ENCODE measurements at places on chromosomes 11 and 22.

DNA sequence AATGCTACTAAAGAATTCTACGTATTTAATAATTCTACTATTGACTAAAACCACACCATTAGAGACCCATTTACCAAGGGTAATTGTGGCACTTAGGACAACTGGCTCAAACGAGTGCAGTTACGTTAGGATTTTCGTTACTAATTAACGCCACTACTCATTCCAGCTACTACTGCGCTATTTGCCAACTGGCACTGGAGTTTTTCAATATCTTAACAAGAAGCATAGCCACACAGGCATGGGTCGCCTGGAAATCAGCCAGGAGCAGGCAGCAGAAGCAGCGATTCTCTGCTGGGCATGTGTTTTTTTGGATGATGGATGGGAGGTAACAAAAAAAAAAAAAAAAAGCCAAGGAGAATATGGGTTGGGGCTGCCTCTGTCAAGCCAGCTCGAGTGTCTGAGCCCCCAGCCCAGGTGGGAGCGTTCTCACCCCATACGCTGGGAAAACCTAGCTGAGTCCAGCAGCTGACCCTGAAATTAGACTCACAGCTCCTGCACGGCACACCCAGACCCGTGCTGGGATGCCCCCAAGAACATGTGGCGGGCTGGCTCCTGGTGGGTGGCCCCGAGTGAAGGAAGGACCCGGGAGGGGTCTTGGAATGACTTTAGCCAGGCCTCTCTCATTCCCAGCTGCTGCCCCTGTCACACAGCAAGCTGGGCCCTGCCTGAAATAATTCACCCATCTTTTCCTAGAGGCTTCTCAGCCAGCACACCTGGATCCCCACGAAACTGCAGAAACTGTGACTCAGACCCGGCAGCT, 214.0 kb downstream of the BRD1 start:
- DNase-seq = no peak

DNA sequence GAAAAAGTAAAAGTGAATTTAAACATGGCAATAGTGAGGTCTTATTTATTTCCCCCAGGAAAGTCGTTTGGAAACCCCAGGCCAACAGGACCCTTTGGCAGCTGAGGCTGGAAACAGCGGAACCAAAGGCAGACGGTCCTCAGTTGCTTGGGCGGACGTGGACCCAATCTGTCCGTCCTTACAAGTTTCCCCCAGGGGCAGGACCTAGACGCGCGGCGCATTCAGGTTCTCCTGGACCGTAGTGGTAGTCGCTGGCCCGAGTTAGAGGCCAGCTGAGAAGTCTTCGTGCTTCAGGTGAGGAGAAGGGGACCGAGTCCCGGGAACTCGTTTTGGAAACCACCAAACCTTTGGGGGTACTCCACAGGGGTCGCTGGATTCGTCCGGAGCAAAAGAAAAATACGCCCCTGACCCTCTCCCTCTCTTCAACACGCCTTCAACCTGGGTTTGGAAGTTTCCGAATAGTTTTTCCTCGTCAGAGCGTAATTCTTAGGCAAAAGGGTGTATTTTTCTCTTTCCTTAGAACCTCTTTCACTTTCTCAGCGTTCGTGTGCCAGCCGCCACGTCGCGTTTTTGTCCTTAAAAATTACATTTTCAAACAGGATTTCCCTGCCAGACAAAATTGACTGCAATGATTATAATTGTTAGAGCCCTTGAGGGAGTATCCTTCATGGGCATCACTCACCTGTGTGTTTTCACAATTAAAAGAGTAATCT, 2.1 kb downstream of the METTL15 start:
- DNase-seq = peak; percentile 78

GRCh38 chr22:42637555-42637954, 2.8 kb downstream of the ATP5MGL start:
- DNase-seq = no peak

DNA sequence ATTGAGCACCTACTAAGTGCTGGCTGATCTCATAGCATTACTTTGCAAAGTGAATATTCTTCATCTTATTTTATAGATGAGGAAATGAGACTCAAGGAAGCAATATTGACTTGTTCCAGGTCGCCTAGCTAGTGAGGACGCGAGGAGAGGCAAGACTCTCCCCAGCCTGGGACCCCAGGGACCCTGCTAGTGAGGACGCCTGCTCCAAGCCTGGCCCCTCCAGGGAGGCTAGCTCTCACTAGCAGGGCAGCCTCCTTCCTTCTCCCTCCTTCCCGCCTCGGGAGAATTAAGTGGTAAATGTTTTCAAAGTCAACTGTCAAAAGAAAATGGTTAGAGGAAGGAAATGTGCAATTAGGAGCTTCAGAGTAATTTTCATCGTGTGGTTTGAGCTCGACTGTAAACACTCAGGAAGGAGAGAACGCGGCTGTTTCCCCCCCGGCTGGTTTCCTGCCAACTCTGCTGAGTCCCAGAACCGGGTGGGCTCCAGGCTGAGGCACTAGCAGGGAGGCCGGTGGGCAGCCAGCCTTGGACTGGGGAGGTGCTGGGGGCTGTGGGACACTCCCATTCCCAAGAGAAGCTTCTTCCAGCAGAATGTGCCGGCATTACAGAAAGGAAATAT, 17.9 kb downstream of the MYEOV start:
- no peak for DNase-seq

GRCh38 chr11:4926608-4927007, 2.5 kb upstream of the OR51G1 start:
- DNase-seq = no peak

GRCh38 chr11:10407749-10408685, 47.0 kb upstream of the AMPD3 start:
- DNase-seq = peak; percentile 80

DNA sequence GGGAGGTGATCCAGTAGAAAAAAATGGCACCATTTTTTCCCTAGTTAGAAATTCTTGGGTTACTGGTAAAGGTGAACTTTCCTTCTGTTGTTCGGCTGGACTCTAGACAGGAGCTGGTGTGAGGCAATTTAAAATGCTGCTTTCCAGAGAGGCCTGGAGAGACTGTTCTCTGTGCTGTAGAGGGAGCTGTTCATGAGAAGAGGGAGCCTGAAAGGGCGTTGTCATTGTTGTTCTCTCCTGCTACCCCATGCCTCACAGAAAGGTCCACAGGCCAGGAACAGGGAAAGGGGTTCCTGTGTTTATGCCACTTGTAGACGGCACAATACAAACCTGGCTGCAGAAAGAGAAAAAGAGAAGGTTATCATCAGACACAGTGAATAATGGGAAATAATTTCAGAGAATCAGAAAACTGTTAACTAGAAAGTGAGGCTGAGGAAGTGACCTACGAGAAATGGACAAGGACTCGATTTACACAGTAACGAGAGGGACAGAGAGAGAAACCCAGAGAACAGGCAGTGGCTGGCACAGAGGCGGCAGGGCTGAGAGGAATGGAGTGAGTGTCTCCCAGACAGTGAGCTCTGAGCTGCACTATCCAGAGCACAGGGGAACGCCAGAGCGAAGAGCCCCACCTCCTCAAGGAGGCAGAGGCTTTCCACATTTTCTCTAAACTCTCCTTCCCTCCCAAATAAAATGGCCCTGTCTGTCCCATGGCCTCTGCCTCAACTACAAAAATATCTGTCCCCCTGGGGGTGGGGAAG, 109.2 kb downstream of the RRM1 start:
- DNase-seq = no peak

DNA sequence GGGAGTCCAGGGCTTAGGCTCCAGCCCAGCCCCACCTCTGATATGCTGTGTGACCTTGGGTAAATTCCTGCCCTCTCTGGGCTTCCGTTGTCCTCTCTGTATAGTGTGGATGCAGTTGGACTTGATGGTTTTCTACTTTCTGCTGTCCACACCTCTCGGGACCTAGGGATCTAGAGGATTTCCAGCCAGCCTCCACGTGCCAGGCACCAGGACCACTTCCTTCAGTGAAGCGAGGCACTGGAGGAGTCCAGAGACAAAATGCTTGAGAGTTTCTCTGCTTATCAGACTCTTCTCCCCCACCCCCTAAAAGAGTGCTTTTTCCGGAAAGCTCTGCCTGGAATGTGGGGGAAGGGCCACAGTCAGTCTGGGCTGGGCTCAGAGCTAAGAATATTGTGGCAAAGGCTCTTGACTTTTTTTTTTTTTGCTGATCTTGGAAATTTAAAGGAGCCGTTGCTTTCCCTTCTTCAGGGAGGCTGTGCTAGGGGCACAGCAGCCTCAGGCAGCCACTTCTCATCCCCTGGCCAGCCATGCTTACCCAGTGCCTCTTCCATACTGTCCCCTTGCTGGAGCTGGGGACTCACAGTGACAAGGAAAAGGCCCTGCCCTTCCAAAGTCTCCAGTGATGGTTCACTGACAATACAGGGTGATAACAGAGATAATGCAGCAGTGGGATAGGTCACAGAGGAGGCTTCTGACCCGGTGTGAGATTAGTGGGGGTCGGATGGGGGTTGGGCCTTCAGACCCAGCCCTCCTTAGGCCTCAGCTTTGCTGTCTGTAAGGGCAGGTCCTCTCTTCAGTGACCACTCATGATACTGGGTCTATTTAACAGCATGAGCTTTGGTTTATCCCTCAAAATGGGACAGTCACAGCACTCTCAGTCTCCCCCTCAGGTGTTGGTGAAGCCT, 2.9 kb upstream of the SERPINH1 start:
- no peak for DNase-seq

DNA sequence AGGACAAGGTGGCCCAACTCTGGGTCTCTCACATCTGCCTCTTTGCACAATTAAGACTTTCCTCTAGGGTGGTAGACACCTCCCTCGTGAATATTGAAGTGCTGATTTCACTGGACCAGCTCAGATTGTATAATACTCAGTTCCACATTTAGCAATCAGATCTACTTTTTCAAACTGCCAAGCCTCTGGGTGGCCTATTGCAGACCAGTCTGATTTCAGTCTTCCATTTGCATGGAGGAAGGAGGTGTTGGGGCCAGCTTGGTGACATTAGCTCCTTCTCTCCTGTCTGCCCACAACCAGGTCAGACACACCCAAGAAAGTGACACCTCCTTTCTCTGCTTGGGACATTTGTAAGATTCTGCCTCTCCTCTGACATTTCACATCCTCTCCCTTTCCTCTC, 78.2 kb downstream of the PPFIBP2 start:
- DNase-seq = no peak

DNA sequence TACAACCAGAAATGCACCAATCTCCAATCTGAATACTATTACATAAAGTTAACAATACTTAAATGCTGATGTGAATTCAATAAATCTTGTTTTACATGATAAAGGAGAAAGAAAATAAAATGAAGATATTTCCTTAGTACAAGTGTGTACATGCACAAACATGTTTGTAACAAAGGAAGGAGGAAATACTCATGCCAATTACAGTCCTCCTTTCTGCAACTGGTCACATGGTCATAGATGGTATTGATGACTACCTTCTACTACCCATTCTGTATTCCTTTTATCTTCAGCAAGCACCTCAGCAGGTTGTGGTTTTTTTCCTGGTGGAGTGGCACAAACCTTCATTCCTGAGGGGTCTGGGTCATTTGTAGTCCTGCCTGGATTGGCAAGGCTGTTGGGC, 214.2 kb upstream of the GUCY1A2 start:
- no peak for DNase-seq

GRCh38 chr11:119723243-119723951, 5.6 kb downstream of the NECTIN1 start:
- no peak for DNase-seq

DNA sequence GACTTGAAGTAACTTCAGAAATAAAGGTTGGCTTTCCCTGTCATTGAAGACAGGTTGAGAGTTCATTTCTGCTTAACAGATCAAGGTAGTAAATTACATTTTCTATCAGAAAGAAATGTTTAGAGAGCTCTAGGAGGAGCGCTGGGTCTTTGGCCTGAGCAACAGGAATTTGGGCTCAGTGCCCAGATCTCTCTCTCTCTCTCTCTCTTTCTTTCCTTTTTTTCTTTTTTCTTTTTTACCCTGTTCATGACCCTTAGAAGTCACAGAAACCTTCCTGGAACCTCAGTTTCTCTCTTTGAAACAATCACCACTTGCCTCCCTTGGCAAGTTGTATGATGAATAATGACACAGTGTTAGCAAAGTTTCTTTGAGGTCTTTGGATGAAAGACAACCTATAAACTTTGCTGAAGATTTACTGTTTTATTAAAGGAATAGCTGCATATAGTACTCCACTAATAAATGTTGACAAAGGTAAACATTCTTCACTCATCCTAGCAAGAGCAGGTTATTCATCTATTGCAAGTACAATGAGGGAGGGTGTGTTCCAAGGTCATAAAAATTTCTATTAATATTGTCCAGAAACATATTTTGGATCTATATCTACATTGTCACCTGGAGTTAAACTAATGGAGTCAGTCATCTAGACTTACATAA, 35.5 kb upstream of the RASSF10 start:
- no peak for DNase-seq

DNA sequence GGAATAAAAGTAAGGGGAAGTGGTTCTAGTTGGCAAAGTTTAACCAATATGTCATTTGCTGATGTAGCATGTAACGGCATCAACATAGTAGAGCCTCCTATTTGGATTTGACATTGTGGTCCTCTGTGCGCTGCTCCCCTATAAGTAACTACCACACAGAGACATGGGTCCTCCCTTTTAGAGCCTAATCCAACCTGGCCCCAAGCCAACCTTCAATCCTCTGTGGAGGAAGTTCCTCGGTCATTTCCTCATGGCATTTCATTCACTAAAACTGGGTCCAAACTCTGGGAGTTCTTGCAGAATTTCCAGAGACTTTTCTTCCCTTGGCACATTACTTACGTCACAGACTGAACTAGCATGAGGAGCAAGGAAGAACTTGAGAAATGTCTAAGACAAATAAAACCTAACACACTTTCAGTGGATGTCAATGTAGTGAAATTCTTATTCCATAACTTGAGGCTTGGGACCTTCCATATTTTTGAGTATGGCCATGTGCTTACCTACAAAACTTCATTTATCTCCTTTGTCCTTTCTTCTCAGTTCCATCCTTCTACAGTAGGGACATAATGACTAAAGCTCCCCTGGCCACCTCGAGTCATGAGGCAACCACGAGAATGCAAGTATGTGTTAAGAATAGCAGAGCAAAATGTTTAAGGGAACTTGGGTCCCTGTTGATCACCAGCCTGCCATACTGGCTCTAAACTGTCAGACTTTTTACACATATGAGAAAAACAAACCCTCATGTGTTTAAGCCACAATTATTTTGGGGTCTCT, 34.7 kb downstream of the MMP20 start:
- DNase-seq = no peak

GRCh38 chr11:40425168-40425567, 1034.3 kb downstream of the LRRC4C start:
- no peak for DNase-seq

- no peak for DNase-seq
Measured at GRCh38 chr22:39396797-39397195, 2.8 kb upstream of the TAB1 start.

- DNase-seq = no peak
Measured at GRCh38 chr11:64157631-64158394, 8.1 kb downstream of the MACROD1 start.

- peak; percentile 14 for DNase-seq
Measured at GRCh38 chr22:47193606-47194329, 431.3 kb downstream of the TBC1D22A start.

Measured in Peyer's patch (tissue), 4 donors.